ENCODE measurements at places on chromosomes 6 and 20.

DNA sequence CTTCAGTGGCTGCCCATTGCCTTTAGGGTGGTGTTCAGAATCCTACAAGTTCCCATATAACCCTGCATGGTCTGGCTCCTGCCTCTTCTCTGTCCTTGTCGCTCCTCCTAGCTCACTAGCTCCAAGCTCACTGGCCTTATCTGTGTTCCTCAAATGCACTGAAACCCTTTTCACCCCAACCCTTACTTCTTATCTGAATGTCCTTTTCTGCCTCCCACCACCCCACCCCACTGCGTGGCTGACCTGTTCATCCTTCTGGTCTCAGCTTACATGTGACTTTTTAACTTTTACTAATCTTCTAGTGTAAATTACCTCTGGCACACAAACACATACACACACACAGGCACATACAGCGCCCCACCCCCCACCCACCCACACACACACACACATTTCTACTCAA, 41.0 kb upstream of the GLP1R start:
- H3K4me3 ChIP-seq = no peak overlapping the region
- no peaks in the 10 kb centered on the region for H3K36me3 ChIP-seq
- peaks cover 37% of the 10 kb centered on the region for H3K27me3 ChIP-seq
- no peak overlapping the region for H3K27ac ChIP-seq

DNA sequence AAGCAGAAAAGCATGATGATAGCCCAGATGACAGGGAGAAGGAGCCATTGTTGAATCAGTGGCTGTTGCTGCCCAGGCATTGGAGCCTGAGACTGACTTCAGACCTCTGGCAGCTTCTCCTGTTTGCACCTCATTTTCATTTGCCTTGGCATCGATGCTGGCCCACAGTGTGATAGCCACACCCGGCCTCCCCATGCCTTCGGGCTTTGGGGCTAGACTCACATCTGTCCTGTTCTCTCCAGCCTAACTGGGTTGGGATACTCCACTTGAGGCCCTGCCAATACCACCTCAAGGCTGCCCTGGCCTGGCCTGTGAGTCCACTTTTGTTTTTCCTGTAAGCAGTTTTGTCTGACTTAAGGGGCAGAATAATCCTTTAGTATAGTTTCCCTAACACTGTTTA, 140.4 kb downstream of the UST start:
- H3K4me3 ChIP-seq = no peak overlapping the region
- H3K27me3 ChIP-seq = no peaks in the 10 kb centered on the region
- no peak for DNase-seq
- peaks cover 14% of the 10 kb centered on the region for H3K4me1 ChIP-seq
- H3K27ac ChIP-seq = no peak overlapping the region
- no peaks in the 10 kb centered on the region for H3K36me3 ChIP-seq

- no peaks in the 10 kb centered on the region for H3K4me1 ChIP-seq
- no peak overlapping the region for H3K4me3 ChIP-seq
- H3K36me3 ChIP-seq = no peaks in the 10 kb centered on the region
- no peak overlapping the region for H3K27ac ChIP-seq
- no peak for DNase-seq
Measured at GRCh38 chr20:61580958-61581824, 329.1 kb downstream of the CDH4 start.

- no peak overlapping the region for H3K27ac ChIP-seq
- H3K4me1 ChIP-seq = peaks cover 71% of the 10 kb centered on the region
- no peak for DNase-seq
Measured at GRCh38 chr20:5164645-5165625, 38.1 kb downstream of the CDS2 start.

All from activated CD4-positive, alpha-beta T cell treated with anti-CD3 and anti-CD28 coated beads for 36 hours (primary cell).